ENCODE measurements at places on chromosomes 12 and 14.

DNA sequence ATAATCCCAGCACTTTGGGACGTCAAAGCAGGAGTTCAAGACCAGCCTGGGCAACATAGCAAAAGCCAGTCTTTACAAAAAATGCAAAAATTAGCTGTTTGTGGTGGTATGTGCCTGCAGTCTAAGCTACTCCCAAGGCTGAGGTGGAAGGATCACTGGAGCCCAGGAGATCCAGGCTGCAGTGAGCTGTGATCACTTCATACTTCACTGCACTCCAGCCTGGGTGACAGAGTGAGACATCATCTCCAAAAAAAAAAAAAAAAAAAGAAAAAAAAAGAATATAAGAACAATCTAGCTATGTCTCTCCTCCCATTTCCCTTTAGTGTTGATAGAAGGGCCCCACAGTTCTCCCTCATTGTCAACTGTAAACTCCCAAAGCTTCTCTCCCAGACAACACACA lies 3.5 kb upstream of the BCAT1 start:
- no peak for DNase-seq

GRCh38 chr12:100185361-100185894 lies 15.2 kb upstream of the ACTR6 start:
- DNase-seq = no peak

DNA sequence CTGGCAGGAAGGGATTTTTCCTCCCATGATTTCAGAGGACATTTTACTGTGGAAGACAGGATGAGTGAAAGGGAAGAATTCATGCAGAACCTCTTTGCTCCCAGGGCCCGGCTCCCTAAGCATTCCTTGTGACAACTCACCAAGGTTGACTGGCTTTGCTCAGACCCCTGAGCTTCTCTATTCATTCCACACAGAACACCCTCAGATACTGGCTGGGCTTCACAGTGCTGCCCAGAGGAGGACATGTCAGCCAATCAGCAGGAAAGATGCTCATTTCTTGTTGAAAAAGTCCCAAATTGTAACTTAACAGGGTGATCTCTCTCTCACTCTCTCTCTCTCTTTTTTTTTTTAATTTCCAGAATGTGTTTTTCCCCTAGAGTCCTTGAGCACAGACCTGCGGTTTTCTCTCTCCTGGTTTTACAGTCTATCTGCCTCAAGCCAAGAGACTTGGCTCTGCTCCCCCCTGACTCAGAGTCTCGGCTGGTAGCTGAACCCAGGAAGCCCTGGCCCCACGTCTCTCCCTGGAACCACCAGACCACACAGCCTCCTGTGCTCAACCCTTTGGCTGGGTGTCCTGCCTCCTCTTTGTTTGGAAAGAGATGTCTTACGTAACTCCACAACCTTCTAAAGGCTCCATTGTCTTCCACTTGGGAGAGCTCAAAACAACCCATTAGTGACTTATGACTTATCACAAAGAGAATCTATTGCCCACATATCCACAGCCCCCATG lies 43.9 kb downstream of the SSPN start:
- no peak for DNase-seq

DNA sequence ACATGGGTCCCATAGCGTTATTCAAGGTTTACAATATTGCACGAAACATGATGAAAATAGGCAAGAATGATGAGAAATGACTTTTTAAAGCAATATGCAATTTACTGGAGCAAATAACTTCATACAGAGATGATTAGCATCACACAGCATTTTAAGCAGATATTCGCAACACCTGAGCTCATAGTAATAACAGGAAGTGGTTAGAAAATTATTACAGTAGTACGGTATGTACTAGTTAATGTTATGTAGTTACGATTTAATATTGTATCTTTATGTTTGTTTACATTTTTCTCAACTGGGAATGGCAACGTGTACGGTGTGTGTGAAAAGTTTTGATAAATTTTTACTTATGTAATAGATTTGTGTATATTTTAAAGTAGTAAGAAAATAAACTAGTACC lies 102.6 kb downstream of the OSBPL8 start:
- no peak for DNase-seq

- no peak for DNase-seq
These were observed 5.9 kb downstream of the DDX55 start for GRCh38 chr12:123607756-123608155.

- DNase-seq = no peak
These were observed 93.9 kb upstream of the NCOR2 start for GRCh38 chr12:124661341-124661740.

DNA sequence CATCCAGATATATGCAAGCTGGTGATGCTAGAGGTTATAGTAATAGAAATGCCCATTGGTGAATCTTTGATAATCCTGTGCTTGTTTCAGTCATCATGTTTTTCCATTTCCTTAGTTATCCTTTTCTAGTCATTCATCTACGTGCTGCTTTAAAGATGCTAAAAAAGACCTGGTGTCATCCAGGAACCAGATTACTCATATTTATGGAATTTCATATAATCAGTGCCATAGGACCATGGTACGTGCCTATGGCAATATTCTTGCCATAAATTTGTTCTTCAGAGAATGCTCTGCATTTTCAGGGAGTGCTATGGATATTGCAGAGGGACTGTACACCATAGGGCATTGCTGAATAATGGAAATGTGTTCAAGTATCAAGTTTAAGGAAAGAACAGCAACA lies 267.3 kb downstream of the AKAP6 start:
- no peak for DNase-seq

GRCh38 chr12:91219511-91219910 lies 36.9 kb upstream of the DCN start:
- no peak for DNase-seq

All from naive thymus-derived CD8-positive, alpha-beta T cell (primary cell).